ENCODE measurements at places on chromosomes 1 and 21. TPM values are rescaled to one million over a fixed set of nuclear protein-coding genes. Genes with fewer than 3 reads are reported as not detected.

The RHD gene
- 0.30 TPM for polyA plus RNA-seq

The HES5 gene
- polyA plus RNA-seq = 0.40 TPM

The CDK18 gene
- polyA plus RNA-seq = 28.3 TPM

The LRRC41 gene
- 63.3 TPM for polyA plus RNA-seq

The TRPM2 gene
- 2.1 TPM for polyA plus RNA-seq

The ZNF593OS gene
- polyA plus RNA-seq = 2.3 TPM

The ACBD3 gene
- polyA plus RNA-seq = 49.8 TPM

The GSTM3 gene
- 34.4 TPM for polyA plus RNA-seq

The TRIM45 gene
- 19.6 TPM for polyA plus RNA-seq

The DUSP10 gene
- polyA plus RNA-seq = 11.8 TPM

The IRF6 gene
- 0.83 TPM for polyA plus RNA-seq
